Stimulated activated naive B cell treated with anti-CD40 and anti-IgM and Interleukin-4, amounts not matched to agents 10 μg/mL and 1 μg/mL and 100 μg/mL, for 72 hours (primary cell): ENCODE measurements at places on chromosomes 3 and 15.
A peak's percentile ranks its signal among the peaks of the same experiment; 100 is the strongest.

GRCh38 chr3:160213191-160213590, 12.0 kb upstream of the C3orf80 start:
- H3K4me1 ChIP-seq: no peaks in the 10 kb centered on the region
- no peaks in the 10 kb centered on the region for H3K36me3 ChIP-seq
- H3K27ac ChIP-seq: no peak overlapping the region
- no peak for DNase-seq
- H3K27me3 ChIP-seq: peaks cover 13% of the 10 kb centered on the region

- no peaks in the 10 kb centered on the region for H3K27me3 ChIP-seq
- DNase-seq: peak; percentile 77
- H3K4me1 ChIP-seq: peaks cover 38% of the 10 kb centered on the region
- H3K36me3 ChIP-seq: no peaks in the 10 kb centered on the region
Measured at GRCh38 chr3:177337541-177338331, 140.5 kb upstream of the TBL1XR1 start.

GRCh38 chr3:14915636-14916222, 31.7 kb upstream of the NR2C2 start:
- H3K36me3 ChIP-seq: no peaks in the 10 kb centered on the region
- no peak overlapping the region for H3K27ac ChIP-seq
- no peaks in the 10 kb centered on the region for H3K4me1 ChIP-seq
- DNase-seq: no peak
- H3K27me3 ChIP-seq: peaks cover 7% of the 10 kb centered on the region
- H3K4me3 ChIP-seq: no peak overlapping the region

DNA sequence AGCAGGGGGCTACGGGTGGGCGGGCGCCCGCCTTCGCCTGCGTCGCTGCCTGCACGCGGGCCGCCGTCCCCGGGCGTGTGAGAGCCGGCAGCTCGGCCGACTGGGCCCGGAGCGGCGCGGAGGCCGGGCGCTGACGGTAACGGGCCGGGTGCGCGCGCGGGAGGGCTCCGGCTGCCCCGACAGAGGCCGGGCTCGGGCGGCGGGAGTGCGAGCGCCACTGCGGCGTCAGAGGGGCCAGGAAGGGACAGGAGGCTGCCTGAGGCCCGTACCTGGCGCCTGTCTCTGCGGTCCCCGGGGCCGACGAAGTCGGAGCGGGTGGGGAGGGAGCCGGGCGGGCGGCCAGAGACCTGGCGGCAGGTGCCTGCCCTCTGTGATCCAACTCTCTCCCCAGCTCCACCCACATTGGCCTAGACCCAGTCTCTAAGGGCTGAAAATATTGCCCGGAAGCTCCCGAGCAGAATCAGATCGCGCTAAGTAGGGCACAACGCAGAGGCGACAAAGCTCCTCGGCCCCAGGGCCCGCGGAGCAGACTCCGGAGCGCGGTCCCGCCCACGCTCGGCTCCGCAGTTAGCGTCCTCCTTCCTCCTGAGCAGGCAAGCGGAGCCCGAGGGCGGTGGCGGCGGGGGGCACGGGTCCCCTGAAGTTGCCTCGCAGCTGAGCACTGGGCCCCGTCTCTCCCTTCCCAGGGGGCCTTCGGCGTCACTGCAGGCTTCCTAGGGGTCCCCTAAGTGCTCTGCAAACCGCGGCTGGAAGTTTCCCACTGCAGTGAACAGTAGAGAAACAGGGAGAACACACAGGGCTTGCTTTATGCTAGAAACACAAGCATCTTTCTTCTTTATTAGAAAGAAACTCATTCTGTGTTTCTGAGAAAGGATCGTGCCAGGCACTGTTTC, at the start of gene MAN2A2:
TSS of gene MAN2A2 (plus strand) at position 463 of the 893 bp plus-strand sequence. CDS start 906 bp downstream, outside the sequence.
- H3K4me1 ChIP-seq: peaks cover 35% of the 10 kb centered on the region
- DNase-seq: peak; percentile 72
- H3K27ac ChIP-seq: peak within 1 kb of the TSS; percentile 97
- no peaks in the 10 kb centered on the region for H3K27me3 ChIP-seq
- peaks cover 32% of the 10 kb centered on the region for H3K36me3 ChIP-seq
- peak within 1 kb of the TSS; percentile 96 for H3K4me3 ChIP-seq

DNA sequence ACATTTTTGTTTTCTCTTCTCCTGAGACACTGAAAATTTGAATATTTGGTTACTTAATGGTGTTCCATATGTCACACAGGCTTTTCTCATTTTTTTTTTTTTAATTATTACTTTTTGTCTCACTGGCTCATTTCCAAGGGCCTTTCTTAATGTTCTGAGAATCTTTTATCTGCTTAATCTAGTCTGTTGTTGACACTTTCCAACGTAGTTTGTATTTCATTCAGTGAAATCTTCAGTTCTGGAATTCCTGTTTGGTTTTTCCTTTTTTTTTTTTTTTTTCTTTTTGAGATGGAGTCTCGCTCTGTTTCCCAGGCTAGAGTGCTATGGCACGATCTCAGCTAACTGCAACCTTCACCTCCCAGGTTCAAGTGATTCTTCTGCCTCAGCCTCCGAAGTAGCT, 42.7 kb downstream of the NCK1 start:
- DNase-seq: no peak
- peaks cover 62% of the 10 kb centered on the region for H3K4me1 ChIP-seq
- no peaks in the 10 kb centered on the region for H3K27me3 ChIP-seq
- H3K27ac ChIP-seq: no peak overlapping the region

DNA sequence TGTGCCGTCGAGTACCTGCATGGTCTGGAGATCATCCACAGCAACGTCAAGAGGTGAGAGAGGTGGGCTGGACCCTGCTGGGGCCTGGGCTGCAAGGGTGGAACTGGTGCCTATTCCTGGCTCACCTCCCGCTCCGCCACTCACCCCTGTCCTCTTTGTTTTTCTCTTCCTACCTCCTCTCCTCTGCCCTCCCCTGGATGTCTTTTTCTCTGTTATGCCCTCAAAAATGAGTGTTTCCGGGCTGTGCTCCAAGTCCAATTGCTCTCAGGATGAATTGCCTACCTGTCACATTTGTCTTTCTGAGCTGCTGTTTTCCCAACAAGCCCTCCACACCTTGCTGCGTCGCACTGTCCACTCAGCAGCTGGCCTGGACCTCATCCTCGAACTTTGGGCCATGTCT, 28.5 kb upstream of the TATDN2 start:
- H3K36me3 ChIP-seq: peaks cover 30% of the 10 kb centered on the region
- no peak overlapping the region for H3K27ac ChIP-seq
- no peaks in the 10 kb centered on the region for H3K27me3 ChIP-seq
- no peak overlapping the region for H3K4me3 ChIP-seq
- no peak for DNase-seq

GRCh38 chr15:60568914-60569391, 90.0 kb upstream of the ICE2 start:
- H3K4me1 ChIP-seq: peaks cover 11% of the 10 kb centered on the region
- no peaks in the 10 kb centered on the region for H3K36me3 ChIP-seq
- DNase-seq: no peak
- no peak overlapping the region for H3K27ac ChIP-seq
- no peak overlapping the region for H3K4me3 ChIP-seq
- no peaks in the 10 kb centered on the region for H3K27me3 ChIP-seq

GRCh38 chr3:166456286-166456685, 619.1 kb upstream of the BCHE start:
- no peaks in the 10 kb centered on the region for H3K36me3 ChIP-seq
- no peak overlapping the region for H3K4me3 ChIP-seq
- DNase-seq: no peak

- no peaks in the 10 kb centered on the region for H3K4me1 ChIP-seq
- no peaks in the 10 kb centered on the region for H3K27me3 ChIP-seq
- H3K4me3 ChIP-seq: no peak overlapping the region
- H3K27ac ChIP-seq: no peak overlapping the region
Measured at GRCh38 chr15:70064441-70064840, 33.3 kb downstream of the TLE3 start.

DNA sequence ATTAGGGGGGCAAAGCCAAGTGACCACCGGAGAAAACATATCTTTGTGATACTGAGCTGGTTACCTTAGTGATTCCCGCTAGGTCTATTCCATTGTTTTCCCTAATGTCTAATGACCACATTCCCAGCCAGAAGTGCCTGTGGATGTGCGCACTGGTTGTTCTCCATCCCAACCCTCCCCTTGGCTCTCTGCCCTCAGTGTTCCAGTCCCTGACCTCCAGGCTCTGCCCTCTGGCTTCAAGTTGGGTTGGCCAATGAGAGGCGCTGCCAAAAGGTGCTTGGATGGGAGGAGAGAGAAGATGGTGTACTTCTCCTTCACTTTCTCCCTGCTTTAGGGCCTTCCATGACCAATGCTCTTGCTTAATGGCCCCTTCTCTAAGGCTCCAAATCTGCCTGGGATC, 2.4 kb downstream of the COLQ start:
- no peak overlapping the region for H3K4me3 ChIP-seq
- no peaks in the 10 kb centered on the region for H3K36me3 ChIP-seq
- H3K4me1 ChIP-seq: peaks cover 16% of the 10 kb centered on the region
- no peak overlapping the region for H3K27ac ChIP-seq

- H3K27me3 ChIP-seq: peaks cover 91% of the 10 kb centered on the region
- peak overlapping the region; percentile 81 for H3K4me3 ChIP-seq
- peak overlapping the region; percentile 94 for H3K27ac ChIP-seq
Measured at GRCh38 chr15:74132681-74133651, 2.6 kb downstream of the ISLR2 start.

DNA sequence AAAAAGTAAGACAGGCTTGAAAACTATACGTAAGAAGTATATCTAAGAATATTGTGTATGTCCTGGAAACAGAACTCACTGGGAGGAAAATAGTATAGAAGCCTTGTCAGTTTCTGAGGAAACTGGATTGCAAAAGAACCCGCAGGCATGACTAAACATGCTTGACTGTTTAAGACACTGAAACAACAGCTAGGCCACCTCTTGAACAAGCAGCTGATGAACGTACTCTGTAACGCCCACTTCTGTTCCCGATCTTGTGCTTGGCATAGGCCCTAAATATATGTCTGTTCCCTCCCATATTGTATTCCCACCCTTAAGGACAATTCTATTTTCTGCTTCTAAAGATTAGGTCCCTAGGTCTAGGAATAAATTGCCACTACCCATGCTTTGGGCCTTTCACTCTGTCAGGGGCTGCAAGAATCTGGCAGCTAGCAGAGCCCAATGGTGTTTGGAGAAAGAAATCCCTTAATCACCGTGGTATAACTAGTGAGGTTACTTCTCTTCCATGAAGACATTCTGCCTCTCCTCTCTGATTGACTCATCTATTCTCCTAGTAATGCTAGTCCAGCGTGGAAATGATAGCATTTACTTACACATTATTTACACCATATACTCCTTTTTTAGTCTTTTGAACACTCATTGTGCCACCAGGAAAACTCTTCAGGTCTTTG, 46.2 kb downstream of the CD200 start:
- peaks cover 42% of the 10 kb centered on the region for H3K4me1 ChIP-seq
- no peaks in the 10 kb centered on the region for H3K36me3 ChIP-seq
- H3K4me3 ChIP-seq: no peak overlapping the region
- no peak for DNase-seq

- H3K27ac ChIP-seq: peak overlapping the region; percentile 65
- H3K36me3 ChIP-seq: peaks cover 20% of the 10 kb centered on the region
- no peak for DNase-seq
- H3K4me1 ChIP-seq: peaks cover 25% of the 10 kb centered on the region
- H3K27me3 ChIP-seq: no peaks in the 10 kb centered on the region
Measured at GRCh38 chr3:49725906-49726681, 2.3 kb upstream of the GMPPB start.

GRCh38 chr15:74892313-74892712, 2.5 kb downstream of the MPI start:
- H3K27me3 ChIP-seq: no peaks in the 10 kb centered on the region
- H3K4me1 ChIP-seq: peaks cover 29% of the 10 kb centered on the region
- no peak overlapping the region for H3K27ac ChIP-seq

GRCh38 chr3:139353920-139354556, 10.2 kb downstream of the MRPS22 start:
- H3K27ac ChIP-seq: no peak overlapping the region
- H3K27me3 ChIP-seq: no peaks in the 10 kb centered on the region
- H3K36me3 ChIP-seq: peaks cover 67% of the 10 kb centered on the region
- no peak overlapping the region for H3K4me3 ChIP-seq

GRCh38 chr3:127886956-127887231, 28.1 kb upstream of the KBTBD12 start:
- H3K4me1 ChIP-seq: peaks cover 9% of the 10 kb centered on the region
- DNase-seq: no peak
- H3K4me3 ChIP-seq: no peak overlapping the region
- no peak overlapping the region for H3K27ac ChIP-seq
- H3K36me3 ChIP-seq: peaks cover 8% of the 10 kb centered on the region

DNA sequence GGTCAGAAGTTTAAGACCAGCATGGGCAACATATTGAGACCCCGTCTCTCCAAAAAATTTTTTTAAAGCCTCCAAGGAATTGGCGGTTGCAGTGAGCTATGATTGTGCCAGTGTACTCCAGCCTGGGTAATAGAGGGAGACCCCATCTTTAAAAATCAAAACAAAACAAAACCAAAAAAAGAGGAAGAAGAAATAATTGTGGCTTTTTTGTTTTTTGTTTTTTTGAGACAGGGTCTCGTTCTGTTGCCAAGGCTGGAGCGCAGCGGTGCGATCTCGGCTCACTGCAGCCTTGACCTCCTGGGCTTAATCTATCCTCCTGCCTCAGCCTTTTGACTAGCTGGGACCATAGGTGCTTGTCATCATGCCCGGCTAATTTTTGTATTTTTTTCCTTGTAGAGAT, 4.5 kb upstream of the SLC30A4 start:
- no peak overlapping the region for H3K4me3 ChIP-seq
- H3K36me3 ChIP-seq: no peaks in the 10 kb centered on the region
- DNase-seq: no peak
- H3K4me1 ChIP-seq: peaks cover 17% of the 10 kb centered on the region
- H3K27me3 ChIP-seq: peaks cover 3% of the 10 kb centered on the region
- H3K27ac ChIP-seq: peak overlapping the region; percentile 31

- H3K4me3 ChIP-seq: no peak overlapping the region
- no peaks in the 10 kb centered on the region for H3K36me3 ChIP-seq
- DNase-seq: no peak
- H3K4me1 ChIP-seq: no peaks in the 10 kb centered on the region
- H3K27ac ChIP-seq: no peak overlapping the region
Measured at GRCh38 chr15:29622637-29623036, 199.6 kb downstream of the TJP1 start.

DNA sequence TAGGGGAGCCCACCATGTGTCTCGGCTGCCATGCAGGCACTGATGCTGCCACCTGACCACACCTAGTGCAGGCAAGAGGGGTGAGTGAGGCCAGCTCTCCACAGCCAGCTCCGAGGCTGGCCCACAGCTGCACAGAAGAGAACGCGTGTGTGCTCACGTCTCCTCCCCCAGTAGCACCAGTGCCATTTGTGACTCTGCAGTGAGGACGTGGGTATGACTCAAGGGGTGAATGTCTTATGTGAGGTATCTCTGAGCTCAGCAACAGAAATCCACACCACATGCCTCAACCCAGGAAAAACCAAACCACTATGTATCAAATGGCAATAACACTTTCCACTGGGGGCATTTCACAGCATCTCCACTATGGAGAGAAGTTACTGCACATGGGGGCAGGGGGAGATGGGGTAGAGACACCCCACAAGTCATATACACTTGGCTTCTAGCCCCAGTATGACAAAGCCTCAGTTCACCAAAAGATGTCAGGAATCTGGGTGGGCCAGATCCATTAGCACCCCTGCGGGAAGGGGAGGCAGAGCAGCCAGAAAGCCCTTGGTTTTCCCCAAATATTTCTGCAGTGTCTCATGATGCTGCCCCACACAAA, 87.6 kb downstream of the LRIG1 start:
- peaks cover 8% of the 10 kb centered on the region for H3K36me3 ChIP-seq
- H3K27me3 ChIP-seq: no peaks in the 10 kb centered on the region
- H3K27ac ChIP-seq: no peak overlapping the region
- no peak for DNase-seq
- no peak overlapping the region for H3K4me3 ChIP-seq

GRCh38 chr3:130619196-130619595, 102.2 kb downstream of the COL6A6 start:
- H3K4me1 ChIP-seq: no peaks in the 10 kb centered on the region
- no peak overlapping the region for H3K4me3 ChIP-seq
- H3K27ac ChIP-seq: no peak overlapping the region
- peaks cover 8% of the 10 kb centered on the region for H3K27me3 ChIP-seq
